ENCODE measurements at places on chromosomes 13 and 19. TPM values are rescaled to one million over a fixed set of nuclear protein-coding genes. Genes with fewer than 3 reads are reported as not detected.

GRCh38 chr13:83563499-83563898, 318.8 kb downstream of the SLITRK1 start:
- DNase-seq, result no peak

GRCh38 chr13:66069570-66069969, 1160.6 kb downstream of the PCDH9 start:
- no peak for DNase-seq

SLC6A16 gene
- polyA plus RNA-seq, result 17.4 TPM

DNA sequence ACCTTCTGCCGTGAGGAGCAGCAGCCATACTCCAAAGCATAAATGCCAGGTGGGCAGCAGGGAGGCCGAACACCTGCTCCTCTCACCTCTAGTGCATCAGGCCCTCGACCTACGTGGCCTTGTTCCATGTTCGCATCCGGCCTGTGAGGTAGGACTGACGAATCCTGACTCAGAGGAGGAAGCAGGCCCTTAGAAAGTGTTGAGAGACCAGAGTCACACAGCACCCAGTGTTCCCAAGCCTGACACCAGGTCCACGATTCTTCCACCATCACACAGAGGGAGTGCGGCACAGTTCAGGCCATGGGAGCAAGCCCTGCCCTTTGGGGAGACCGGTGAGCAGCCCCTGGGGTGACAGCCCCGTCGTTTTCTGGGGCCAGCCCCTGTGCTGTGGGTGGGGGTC, 14.7 kb downstream of the ATP12A start:
- no peak for DNase-seq

- DNase-seq, result peak; percentile 65
These were observed 30.4 kb upstream of the CYP4F8 start for GRCh38 chr19:15584541-15585115.

- DNase-seq, result no peak
These were observed 2.4 kb downstream of the SMIM24 start for GRCh38 chr19:3477951-3478350.

DNA sequence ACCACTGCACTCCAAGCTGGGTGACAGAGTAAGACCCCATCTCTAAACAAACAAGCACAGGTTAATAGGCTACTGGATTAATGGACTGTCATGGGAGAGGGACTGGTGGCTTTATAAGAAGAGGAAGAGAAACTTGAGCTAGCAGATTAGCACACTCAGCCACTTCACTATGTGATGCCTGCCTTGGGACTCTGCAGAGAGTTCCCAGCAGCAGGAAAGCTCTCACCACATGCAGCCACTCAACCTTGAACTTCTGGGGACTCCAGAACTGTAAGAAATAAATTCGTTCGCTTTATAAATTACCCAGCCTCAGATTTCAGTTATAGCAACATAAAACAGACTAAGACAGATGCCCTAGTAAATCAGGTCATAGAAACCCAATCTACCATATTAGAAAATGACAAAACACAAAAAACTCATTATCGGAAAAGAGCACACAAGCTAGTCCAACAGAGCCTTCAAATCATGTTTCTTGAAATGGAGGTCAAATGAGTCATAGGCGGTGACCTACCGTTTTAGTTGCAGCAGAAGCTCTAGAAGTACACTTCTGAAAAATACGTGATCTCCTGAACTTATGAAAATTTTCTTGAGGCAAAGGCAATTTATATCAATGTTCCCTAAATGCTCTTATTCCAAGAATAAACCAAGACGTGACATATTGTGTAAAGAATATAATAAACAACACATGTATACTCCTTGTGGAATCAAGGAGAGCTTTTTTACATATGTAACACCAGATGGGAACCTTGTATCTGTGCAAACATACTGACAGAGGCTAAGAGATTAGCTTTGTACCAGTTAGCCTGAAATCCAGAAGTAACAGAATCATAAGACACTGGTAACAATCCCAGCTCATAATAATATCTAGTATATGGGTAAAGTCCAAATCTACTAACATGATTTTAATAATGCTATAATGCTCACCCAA, 340.9 kb upstream of the SGCG start:
- no peak for DNase-seq
